ENCODE measurements at places on chromosomes 16 and 17.

DNA sequence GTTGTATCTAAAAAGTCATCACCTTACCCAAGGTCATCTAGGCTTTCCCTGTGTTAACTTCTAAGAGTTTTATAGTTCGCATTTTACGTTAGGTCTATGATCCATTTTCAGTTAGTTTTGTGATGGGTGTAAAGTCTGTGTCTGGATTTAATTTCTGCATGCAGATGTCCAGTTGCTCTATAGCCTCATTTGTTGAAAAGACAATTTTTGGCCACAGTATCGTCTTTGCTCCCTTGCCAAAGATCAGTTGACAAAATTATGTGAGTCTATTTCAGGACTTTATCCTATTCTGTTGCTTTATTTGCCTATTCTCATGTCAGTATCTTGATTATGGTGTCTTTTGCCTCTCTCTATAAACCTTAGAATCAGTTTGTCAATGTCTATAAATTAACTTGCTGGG, 85.1 kb downstream of the METRNL start:
- no peak overlapping the region for H3K27ac ChIP-seq
- DNase-seq = no peak
- H3K4me3 ChIP-seq = no peak overlapping the region
- no peaks in the 10 kb centered on the region for H3K4me1 ChIP-seq
- H3K36me3 ChIP-seq = no peaks in the 10 kb centered on the region

DNA sequence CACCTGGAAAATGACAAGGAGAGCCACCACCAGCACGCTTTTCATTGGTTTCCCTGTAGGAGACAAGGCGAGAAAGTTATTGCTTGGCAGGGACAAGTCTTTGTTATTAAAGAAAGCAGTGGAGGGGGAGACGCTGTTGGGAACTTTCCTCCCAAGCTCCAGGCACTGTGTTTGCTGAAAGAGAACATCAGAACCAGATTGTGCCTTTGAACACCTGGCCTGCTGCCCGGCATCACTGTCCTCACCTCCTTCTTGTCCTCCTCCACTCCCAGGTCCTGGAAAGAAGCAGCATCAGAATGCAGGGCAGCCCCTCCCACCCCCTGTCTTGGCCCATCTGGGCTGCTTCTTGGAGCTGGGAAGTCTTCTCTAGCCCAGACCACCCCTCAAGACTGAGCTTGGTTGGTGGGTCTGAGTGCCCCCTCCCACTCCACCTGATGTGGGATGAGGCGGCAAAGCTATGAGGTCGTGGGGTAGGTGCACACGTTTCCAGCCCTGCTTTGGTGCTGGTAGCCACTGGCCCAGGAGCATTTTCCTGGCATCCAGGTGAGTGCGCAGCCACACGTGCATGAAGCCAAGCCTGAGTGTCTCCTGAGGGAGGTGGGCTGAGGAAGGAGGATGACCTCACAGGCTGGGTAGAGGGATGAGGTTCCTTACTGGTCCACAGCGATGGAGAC, 6.2 kb downstream of the CCR7 start:
- H3K4me3 ChIP-seq = peak overlapping the region; percentile 97
- peak overlapping the region; percentile 100 for H3K27ac ChIP-seq
- no peak for DNase-seq
- H3K4me1 ChIP-seq = peaks cover 97% of the 10 kb centered on the region
- no peaks in the 10 kb centered on the region for H3K27me3 ChIP-seq

DNA sequence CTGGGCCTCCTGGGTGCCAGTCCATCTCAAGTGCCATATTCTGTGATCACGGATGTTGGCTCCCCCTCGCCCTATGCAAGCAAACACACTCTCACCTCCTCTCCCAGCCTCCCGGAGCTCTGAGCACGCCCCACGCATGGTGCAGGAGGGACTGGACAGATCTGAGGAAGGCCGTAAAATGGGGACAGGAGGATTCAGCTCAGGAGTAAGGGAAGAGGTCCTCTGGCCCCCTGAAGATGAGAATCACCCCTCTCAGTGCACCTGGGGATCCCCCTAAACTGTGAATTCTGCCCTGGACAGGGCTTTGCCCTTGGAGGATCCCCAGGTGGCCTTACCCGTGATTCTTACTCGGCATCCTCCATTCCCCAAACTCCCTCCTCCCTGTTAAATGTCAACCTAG, 15.6 kb downstream of the TMEM186 start:
- H3K27ac ChIP-seq = no peak overlapping the region
- no peak for DNase-seq
- H3K4me1 ChIP-seq = no peaks in the 10 kb centered on the region
- H3K36me3 ChIP-seq = peaks cover 19% of the 10 kb centered on the region

DNA sequence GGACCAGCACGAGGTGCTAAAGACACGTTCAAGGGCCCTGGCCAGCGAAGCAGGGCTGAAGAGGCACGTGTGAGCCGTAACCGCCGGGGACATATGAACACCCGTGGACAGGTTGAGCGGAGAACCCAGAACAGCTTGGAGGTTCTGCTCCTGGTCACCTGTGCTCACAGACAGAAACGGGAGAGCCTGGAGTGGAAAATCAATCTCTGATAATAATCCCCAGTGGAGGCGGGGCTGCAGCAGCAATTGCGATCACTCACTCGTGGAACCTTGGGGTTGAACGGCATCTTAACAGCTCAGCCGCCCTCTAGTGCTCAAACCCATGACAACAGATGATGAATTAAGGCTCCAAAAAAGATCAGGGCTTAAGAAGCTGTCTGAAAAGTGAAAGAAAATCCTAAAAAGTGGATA, 25.6 kb downstream of the WIPI1 start:
- no peak overlapping the region for H3K27ac ChIP-seq
- H3K4me3 ChIP-seq = no peak overlapping the region
- peaks cover 10% of the 10 kb centered on the region for H3K36me3 ChIP-seq
- peaks cover 16% of the 10 kb centered on the region for H3K4me1 ChIP-seq

- peaks cover 17% of the 10 kb centered on the region for H3K36me3 ChIP-seq
- H3K4me1 ChIP-seq = no peaks in the 10 kb centered on the region
- DNase-seq = no peak
- H3K27me3 ChIP-seq = no peaks in the 10 kb centered on the region
- no peak overlapping the region for H3K4me3 ChIP-seq
These were observed 60.7 kb downstream of the VPS35L start for GRCh38 chr16:19616241-19616640.

DNA sequence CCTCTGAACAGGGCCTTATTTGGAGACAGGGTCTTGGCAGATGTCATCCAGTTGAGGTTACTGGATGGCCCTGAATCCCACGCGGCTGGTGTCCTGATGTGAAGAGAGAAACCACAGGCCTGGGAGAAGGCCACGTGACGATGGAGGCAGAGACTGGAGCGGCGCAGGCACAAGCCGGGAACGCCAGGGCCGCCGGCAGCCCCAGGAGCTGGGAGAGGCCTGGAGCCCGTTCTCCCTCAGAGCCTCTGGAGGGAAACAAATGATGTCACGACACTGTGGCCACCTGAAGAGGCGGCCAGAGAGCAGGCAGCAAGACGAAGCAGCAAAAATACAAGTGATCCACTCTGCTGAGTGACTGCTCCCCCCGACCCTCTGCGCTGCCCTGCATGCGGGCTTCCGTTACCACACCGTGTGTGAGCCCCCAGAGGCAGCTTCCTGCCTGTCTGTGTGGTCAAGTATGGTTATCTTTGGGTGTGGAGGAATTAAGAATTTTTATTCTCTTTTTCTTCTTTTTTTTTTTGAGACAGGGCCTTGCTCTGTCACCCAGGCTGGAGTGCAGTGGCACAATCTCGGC, 11.6 kb downstream of the CD7 start:
- H3K4me1 ChIP-seq = peaks cover 55% of the 10 kb centered on the region
- no peak overlapping the region for H3K27ac ChIP-seq
- no peaks in the 10 kb centered on the region for H3K27me3 ChIP-seq
- H3K4me3 ChIP-seq = no peak overlapping the region
- no peaks in the 10 kb centered on the region for H3K36me3 ChIP-seq

DNA sequence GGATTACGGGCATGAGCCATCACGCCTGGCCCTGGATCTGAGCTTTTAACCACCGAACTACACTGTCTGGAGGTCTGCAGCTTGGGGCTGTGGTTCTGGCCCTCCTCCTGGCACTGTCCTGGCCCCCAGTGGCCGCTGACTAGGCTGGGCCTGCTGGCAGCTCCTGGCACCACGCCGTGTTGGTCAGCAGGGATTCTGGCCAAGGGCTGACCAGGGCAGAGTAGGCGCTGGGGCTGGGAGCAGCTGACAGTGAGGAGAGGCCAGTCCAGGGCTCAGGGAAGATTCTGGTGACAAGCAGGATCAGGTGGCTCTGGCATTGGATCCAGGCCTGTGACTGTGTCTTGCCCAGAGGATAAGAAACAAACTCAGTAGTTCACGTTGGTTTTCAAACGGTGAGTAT, 14.6 kb downstream of the EEF2K start:
- no peaks in the 10 kb centered on the region for H3K4me1 ChIP-seq
- no peaks in the 10 kb centered on the region for H3K36me3 ChIP-seq
- no peak overlapping the region for H3K4me3 ChIP-seq

- no peak overlapping the region for H3K27ac ChIP-seq
- peaks cover 2% of the 10 kb centered on the region for H3K27me3 ChIP-seq
- no peaks in the 10 kb centered on the region for H3K4me1 ChIP-seq
- no peaks in the 10 kb centered on the region for H3K36me3 ChIP-seq
These were observed 336.7 kb upstream of the C16orf82 start for GRCh38 chr16:26729951-26730541.

- H3K4me1 ChIP-seq = peaks cover 44% of the 10 kb centered on the region
- no peak overlapping the region for H3K4me3 ChIP-seq
- H3K27ac ChIP-seq = no peak overlapping the region
- no peaks in the 10 kb centered on the region for H3K27me3 ChIP-seq
These were observed 4.7 kb upstream of the MRPS34 start for GRCh38 chr16:1777375-1778199.

- H3K27ac ChIP-seq = no peak overlapping the region
- no peak for DNase-seq
- H3K4me3 ChIP-seq = no peak overlapping the region
- H3K27me3 ChIP-seq = peaks cover 11% of the 10 kb centered on the region
- H3K36me3 ChIP-seq = no peaks in the 10 kb centered on the region
These were observed 231.2 kb downstream of the FOXL1 start for GRCh38 chr16:86809458-86809955.

- H3K4me1 ChIP-seq = no peaks in the 10 kb centered on the region
- no peak overlapping the region for H3K27ac ChIP-seq
- no peak overlapping the region for H3K4me3 ChIP-seq
- no peaks in the 10 kb centered on the region for H3K27me3 ChIP-seq
- DNase-seq = no peak
- H3K36me3 ChIP-seq = no peaks in the 10 kb centered on the region
These were observed 102.7 kb upstream of the HLF start for GRCh38 chr17:55161935-55162555.

GRCh38 chr17:68759343-68760140, 158.4 kb upstream of the FAM20A start:
- no peak overlapping the region for H3K4me3 ChIP-seq
- H3K4me1 ChIP-seq = no peaks in the 10 kb centered on the region
- no peak overlapping the region for H3K27ac ChIP-seq
- DNase-seq = no peak
- H3K27me3 ChIP-seq = no peaks in the 10 kb centered on the region

DNA sequence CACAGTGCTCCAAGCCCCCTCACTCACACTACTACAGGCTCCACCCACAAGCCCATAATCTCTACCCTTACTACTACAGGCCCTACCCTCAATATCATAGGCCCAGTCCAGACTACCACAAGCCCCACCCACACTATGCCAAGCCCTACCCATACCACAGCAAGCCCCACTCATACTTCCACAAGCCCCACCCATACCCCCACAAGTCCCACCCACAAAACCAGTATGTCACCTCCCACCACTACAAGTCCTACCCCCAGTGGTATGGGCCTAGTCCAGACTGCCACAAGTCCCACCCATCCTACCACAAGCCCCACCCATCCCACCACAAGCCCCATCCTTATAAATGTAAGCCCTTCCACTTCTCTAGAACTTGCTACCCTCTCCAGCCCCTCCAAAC, 13.8 kb downstream of the RIPOR1 start:
- H3K27me3 ChIP-seq = no peaks in the 10 kb centered on the region
- no peak overlapping the region for H3K27ac ChIP-seq
- H3K4me1 ChIP-seq = peaks cover 47% of the 10 kb centered on the region
- DNase-seq = peak; percentile 76
- peaks cover 43% of the 10 kb centered on the region for H3K36me3 ChIP-seq
- no peak overlapping the region for H3K4me3 ChIP-seq

DNA sequence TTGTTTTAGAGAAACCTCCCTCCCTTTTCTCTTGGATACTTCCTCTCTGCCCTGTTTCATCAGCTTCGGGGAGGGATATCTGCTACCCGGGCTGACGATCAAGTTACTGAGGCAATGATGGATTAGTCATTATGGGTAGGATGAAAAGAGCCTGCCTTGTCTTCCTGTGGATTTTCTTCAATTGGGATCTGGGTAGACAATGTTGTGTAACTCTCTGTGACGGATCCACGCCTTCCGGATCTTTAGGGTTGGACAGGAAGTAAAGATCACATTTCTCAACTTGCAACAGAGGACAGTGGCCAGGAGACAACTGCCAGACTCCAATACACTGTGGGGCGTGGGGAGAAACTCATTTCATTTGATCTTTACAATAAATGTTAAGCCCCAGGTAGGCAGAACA, 11.3 kb upstream of the CHST6 start:
- no peaks in the 10 kb centered on the region for H3K4me1 ChIP-seq
- H3K4me3 ChIP-seq = no peak overlapping the region
- peaks cover 6% of the 10 kb centered on the region for H3K27me3 ChIP-seq
- no peak overlapping the region for H3K27ac ChIP-seq
- H3K36me3 ChIP-seq = no peaks in the 10 kb centered on the region
- peak; percentile 56 for DNase-seq

DNA sequence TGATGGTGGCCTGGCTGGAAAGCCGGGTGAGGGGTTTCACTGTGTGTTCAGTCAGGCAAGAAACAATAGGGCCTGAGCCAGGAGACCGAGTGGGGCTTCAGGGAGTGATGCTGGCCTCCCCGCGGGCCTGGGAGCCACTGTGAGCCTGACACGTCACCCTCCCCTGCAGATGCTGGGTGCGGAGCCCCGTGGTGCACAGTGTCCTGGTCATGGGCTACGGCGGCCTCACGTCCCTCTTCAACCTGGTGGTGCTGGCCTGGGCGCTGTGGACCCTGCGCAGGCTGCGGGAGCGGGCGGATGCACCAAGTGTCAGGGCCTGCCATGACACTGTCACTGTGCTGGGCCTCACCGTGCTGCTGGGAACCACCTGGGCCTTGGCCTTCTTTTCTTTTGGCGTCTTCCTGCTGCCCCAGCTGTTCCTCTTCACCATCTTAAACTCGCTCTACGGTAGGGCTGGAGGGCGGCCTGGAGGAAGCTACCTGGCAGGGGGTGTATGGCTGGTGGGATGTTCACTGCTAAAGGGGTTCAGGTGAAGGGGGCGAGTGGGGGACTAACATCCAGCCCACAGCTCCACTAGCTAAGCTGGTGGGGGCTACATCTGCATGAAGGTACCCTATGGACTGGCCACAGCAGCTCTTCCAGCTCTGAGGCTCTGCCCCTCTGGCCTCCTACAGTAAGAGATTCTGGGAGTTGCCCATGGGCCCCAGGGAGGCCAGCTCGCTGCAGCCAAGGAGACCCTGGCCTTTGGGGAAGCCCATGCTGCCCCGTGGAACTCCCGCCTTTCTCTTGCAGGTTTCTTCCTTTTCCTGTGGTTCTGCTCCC, 32.4 kb downstream of the ADGRG5 start:
- DNase-seq = no peak
- no peak overlapping the region for H3K27ac ChIP-seq
- H3K36me3 ChIP-seq = peaks cover 4% of the 10 kb centered on the region
- peaks cover 35% of the 10 kb centered on the region for H3K4me1 ChIP-seq

- no peak overlapping the region for H3K4me3 ChIP-seq
- H3K27me3 ChIP-seq = no peaks in the 10 kb centered on the region
- DNase-seq = no peak
- H3K4me1 ChIP-seq = no peaks in the 10 kb centered on the region
These were observed 39.2 kb upstream of the PMFBP1 start for GRCh38 chr16:72211110-72211509.

- no peak overlapping the region for H3K27ac ChIP-seq
- H3K36me3 ChIP-seq = peaks cover 36% of the 10 kb centered on the region
- no peaks in the 10 kb centered on the region for H3K27me3 ChIP-seq
- no peak for DNase-seq
- no peak overlapping the region for H3K4me3 ChIP-seq
These were observed 40.6 kb downstream of the ST3GAL2 start for GRCh38 chr16:70398177-70398743.

Data from CD4-positive, alpha-beta T cell (primary cell).